Activated CD4-positive, alpha-beta memory T cell treated with anti-CD3 and anti-CD28 coated beads for 36 hours (primary cell): ENCODE measurements at places on chromosomes 3 and 15. TPM values are rescaled to one million over a fixed set of nuclear protein-coding genes. Genes with fewer than 3 reads are reported as not detected.

- DNase-seq, result no peak
These were observed 90.5 kb upstream of the CTDSPL start for GRCh38 chr3:37770938-37771918.

TMEM207 gene
- not detected for total RNA-seq

- no peak for DNase-seq
These were observed 271.7 kb downstream of the SHQ1 start for GRCh38 chr3:72576563-72576962.

GRCh38 chr3:75951941-75952340 is 166.6 kb upstream of the ZNF717 start:
- DNase-seq, result no peak

GRCh38 chr15:51135276-51135675 is 40.6 kb upstream of the TNFAIP8L3 start:
- no peak for DNase-seq

CCDC39 gene
- not detected for total RNA-seq

PTH1R gene
- total RNA-seq, result not detected

- DNase-seq, result peak; percentile 77
These were observed 27.0 kb downstream of the PSTPIP1 start for GRCh38 chr15:77021803-77022381.

DNA sequence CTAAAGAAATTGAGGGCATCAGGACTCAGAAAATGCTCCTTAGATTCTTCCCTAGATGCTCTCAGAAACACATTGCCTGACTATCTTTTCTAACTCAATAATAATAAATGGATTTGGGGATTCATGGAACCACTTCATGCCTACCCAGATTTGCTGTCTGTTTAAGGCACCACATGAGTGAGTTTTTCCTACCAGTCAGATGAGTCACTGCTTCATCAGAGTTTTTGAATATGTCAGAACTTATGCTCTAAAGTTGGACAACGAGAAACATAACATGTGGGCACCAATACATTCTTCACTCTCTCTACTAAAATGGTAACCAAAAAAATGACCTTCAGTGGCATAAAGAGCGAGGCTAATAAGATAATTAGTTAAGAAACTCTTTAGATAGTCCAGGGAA is 1135.1 kb downstream of the TUSC7 start:
- DNase-seq, result no peak

RAD51 gene
- 70.0 TPM for total RNA-seq

DNA sequence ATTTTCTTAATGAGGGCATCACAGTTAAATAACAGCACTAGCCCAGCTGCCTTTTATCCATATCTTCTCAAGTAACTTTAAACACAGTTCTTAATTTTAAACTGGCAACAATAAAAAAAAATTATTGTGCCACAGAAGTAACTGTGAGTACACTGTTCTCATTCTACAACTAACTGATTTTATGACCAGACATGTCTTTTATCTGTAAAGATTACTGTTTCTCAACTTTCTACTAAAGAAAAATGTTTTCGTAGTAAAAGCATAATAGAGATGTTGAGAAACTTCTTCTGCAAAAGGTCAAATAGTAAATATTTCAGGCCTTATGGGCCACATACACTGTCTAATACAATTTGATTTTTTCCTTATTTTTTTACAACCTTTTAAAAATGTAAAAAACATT is 32.0 kb downstream of the PLOD2 start:
- DNase-seq, result no peak

DNA sequence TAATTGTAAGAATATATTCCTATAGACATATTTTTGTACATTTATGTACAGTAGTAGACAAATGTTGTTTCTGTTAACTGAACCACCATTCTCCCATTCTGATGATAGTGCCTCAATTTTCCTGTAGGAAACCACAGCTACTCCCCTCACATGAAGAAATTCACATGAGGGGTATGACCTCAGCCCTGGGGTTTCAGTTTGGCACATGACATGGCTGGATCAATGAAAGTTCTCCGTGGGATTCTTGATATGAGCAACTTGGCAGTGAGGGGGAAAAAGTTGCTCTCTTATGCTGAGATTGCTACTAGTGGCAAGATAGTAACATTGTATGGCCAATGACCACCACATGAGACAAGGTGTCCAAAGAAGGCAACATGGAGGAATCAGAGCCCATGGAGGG is 1090.3 kb upstream of the CFAP20DC start:
- peak; percentile 23 for DNase-seq

GRCh38 chr3:8647137-8647985 is 2.8 kb upstream of the SSUH2 start:
- no peak for DNase-seq

- DNase-seq, result no peak
These were observed 13.3 kb upstream of the IQSEC1 start for GRCh38 chr3:13086531-13086981.

DNA sequence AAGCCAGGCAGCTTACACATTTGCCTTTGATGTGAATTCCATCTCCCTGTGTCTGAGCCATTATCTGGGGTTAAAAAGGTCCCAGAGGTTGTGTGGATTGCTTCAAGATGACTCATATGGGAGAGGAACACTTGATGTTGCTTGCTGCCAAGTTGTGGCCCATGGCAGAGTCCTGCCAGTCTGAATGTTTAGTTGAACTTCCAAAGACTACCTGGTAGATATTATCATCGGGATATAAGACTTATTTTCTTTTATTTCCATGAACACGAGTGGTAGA is 85.6 kb downstream of the TJP1 start:
- no peak for DNase-seq

GRCh38 chr3:21801631-21802030 is 50.6 kb upstream of the ZNF385D start:
- no peak for DNase-seq
